ENCODE measurements at places on chromosomes 11 and 22.

- no peak for DNase-seq
Measured at GRCh38 chr11:115194802-115195110, 309.5 kb downstream of the CADM1 start.

- no peak for DNase-seq
Measured at GRCh38 chr11:128040603-128041002, 546.8 kb downstream of the ETS1 start.

GRCh38 chr11:61392981-61393595, 701 bp downstream of the TMEM216 start:
- no peak for DNase-seq

GRCh38 chr11:111406589-111406988, 27.5 kb upstream of the POU2AF1 start:
- DNase-seq = no peak

DNA sequence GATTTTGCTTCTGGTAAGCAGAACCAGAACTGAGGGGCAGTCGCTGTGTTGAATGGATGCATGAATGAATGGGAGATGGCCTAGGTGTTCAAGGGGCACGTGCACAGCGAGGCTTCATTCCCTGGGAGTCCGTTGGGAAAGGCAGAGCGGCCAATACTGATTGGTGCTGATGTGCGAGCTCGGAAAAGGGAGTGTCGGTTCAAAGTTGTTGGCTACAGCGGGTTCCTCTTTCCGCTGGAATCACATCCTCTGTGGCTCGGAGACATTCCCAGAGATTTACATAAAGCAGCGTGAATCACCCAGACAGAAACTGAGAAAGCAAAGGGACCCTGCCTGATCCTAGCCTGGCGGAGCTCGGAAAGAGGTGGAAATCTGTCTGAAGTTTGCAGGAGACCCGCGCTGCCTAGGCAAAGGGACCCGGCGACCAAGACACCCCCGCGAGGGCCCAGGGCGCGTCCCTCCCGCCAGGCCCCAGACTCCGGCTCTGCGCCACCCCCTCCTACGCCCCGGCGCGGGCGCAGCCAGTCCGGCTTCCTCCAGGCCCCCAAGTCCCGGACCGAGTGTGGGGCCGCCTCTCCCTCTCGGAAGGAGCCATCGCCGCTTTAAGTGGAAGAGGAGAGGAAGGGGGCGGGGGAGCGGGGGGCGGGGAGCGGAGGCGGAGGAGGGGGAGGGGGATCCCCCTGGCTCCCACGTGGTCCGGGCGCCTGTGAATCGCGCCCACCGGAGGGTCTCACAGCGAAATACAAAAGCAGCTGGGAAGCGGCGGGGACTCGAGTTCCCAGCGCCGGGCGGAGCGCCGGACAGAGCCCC, at the start of gene FJX1:
TSS of gene FJX1 (plus strand) at position 774 of the 810 bp plus-strand sequence. CDS start 177 bp downstream, outside the sequence.
- DNase-seq = peak; percentile 56

GRCh38 chr11:24687531-24688147, 190.8 kb downstream of the LUZP2 start:
- no peak for DNase-seq

- DNase-seq = no peak
Measured at GRCh38 chr11:117295438-117296137, 4.4 kb downstream of the BACE1-AS start.

DNA sequence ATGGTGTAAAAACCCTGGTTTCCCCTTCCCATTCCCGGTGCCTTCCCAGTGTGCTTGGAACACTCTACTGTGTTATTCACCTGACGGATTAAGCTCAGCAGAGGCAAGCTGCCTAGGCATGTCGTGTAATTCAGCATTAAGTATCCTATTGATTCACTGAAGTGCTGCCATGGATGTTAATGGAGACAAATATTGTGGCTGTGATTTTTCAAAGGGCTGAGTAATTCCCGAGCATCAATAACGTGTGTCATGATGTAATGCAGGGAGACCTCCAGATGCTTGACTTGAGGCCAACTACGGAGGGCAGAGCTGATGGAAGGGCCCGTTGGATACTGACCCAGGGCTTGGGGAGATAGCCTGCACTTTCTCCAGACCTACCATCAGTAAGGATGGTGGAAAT, 269.0 kb downstream of the ST3GAL4 start:
- no peak for DNase-seq

- DNase-seq = no peak
Measured at GRCh38 chr11:121347094-121347493, 54.5 kb downstream of the SC5D start.

DNA sequence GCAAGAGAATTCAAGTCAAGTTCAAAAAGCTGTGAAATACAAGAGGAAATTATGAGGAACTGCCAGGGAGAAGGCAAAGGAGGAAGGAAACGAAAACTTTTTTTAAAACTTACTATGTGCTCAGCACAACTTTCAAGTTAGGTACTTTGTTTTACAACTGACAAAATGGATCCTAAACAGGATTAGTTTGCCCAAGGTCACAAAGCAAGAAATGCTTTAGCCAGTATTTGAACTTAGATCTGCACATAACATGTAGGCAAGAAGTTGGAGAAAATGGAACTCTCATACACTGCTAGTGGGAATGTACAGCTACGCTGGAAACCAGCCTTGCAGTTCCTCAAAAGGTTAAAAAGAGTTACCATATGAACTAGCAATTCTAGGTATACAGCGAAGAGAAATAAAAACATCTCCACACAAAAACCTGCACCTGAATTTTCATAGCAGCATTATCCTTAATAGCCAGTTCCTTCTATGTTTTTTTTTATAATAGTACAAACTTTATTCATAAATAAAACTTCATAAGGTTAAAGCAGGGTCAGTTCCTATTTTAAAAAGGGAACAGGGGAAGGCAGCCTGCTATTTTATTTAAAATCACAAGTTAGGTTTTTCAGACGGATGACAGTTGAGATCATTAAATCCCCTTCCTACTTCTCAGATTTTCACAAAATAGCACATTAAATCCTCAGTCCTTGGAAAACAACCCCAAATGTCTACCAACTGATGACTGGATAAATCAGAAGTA, 19.2 kb downstream of the DDX6 start:
- DNase-seq = no peak

GRCh38 chr11:93662175-93662570, 691 bp downstream of the CEP295 start:
- DNase-seq = no peak

GRCh38 chr11:85694385-85694980, 8.5 kb upstream of the CCDC89 start:
- DNase-seq = peak; percentile 34

All from AG09319 (cell line).